Renal pelvis (tissue), 12 donors: ENCODE measurements at places on chromosomes 6 and 20.

DNA sequence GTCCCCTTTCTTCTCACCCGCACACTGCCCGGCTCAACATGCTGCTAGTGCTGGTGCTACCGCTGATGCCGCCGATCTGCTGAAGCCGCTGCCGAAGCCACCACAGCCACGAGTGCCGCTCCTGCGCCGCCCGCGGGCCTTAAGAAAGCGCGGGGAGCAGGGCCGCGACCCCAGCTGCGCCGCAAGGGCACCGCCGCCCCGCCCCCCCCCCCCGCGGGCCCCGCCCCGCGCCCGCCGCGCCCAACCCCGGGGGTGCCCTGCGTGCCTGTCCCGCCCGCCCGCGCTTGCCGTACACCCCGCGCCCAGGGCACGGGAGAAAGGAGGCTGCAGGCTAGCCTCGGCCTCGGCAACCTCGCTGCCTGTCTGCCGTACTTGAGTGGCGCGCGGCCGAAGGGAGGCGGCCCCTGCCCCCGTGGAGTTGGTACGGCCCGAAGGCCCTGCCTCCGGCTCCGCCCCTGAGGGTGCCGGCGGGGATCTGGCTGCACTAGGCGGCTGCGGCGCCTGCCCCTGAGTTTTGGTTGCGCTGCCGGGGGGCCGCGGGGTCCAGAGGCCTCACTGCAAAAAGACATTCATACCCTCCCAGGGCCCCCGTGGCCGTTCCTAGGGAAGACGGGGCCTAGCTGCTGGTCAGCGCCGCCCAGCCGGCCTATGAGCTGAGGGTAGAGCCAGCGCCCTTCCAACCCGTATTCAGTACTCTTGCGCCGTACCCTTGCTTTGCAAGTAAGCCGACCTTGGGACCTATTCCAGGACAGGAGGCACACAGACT is at the start of gene SOD2:
Gene SOD2 (minus strand): TSS at position 114 of the 766 bp plus-strand sequence. CDS start 74 bp downstream, at position 40.
- peak; percentile 81 for DNase-seq

DNA sequence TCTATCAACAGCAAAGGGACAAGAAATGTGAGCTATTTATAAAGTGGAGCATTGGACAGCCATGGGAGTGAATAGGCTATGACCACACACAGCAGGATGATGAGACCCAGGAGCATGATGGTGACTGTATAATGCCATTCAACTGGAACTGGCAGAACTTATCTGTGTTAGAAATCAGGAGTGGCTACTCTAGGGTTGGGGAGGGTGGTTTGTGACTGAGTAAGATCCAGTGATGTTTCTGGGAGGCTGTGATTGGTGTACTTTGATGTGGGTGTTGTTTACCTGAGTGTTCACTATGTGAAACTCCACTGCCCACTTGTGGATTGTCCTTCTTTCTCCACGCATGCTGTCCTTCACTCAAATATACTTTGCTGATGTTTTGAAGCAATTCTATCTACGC is 11.5 kb upstream of the HLA-B start:
- DNase-seq, result no peak

DNA sequence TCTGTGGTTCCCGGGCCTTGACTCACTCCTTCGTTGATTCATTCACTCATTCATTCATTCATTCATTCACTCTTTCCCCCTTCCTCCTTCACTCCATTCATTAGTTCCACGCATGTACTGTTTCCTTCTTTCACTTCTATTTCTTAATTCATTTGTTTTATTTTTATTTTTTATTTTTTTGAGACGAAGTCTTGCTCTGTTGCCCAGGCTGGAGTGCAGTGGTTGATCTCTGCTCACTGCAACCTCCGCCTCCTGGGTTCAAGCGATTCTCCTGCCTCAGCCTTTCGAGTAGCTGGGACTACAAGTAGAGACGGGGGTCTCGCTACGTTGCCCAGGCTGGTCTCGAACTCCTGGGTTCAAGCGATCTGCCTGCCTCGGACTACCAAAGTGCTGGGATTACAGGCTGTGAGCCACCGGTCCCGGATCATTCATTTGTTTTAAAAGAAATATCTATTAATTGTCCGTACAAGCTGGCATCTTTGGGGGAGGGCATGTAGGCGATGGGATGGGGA is 427 bp upstream of the NFKBIE start:
- DNase-seq, result no peak

DNA sequence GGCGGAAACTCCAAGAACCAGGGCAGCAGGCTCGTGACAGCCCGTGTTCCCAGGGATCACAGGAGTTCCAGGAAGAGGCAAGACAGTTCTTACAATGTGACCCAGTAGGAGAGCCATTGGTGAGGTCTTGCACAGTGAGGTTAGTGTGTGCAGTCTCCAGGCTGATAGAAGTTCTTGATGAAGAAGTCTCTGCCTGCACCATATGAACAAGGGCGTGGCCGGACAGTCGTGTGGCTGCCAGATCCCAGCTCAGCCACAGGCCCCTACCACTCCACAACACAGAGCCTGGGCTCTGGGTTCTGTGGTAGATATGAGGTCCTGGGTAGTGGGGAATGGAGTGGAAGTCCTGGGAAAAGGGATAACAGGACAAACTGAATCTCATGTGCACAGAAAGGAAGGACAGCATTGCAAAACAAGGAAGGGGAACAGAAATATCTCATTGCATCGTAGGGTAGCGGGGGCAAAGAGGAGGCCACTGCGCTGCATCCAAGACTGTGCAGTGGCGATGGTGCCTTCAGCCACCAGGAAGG is 65.2 kb downstream of the STX11 start:
- no peak for DNase-seq

DNA sequence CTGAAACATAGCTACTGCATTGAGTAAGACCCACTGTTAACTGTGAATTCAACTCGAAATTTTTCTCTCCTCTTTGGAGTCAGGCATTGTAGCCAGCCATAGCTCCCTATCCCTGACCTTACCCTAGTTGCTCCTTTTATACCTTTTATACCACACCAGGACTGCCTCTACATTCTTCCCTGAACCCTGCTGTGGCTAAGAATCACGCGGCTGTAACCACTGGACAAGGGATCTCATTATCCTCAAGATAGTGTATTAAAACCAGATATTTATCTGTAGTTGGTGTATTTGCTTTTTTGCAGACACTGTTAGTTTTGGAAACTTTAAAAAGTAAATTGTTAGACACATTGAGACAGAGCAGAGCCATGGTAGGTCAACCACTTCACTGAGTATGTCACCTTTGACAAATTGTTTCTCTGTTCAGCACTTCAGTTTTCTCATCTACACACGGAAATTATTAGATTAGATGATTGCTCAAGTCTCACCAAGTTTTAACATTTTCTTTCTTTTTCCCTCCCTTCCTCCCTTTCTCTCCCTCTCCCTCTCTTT is 171.9 kb upstream of the PRND start:
- DNase-seq, result no peak

- DNase-seq, result no peak
Observed at GRCh38 chr20:33871362-33871761, 60.2 kb downstream of the CHMP4B start.

- DNase-seq, result no peak
Observed at GRCh38 chr6:170176136-170176897, 114.6 kb downstream of the DLL1 start.
